Adrenal gland (tissue), 19 donors: ENCODE measurements at places on chromosomes 3 and 15. TPM values are rescaled to one million over a fixed set of nuclear protein-coding genes. Genes with fewer than 3 reads are reported as not detected.
A peak's percentile ranks its signal among the peaks of the same experiment; 100 is the strongest.

DNA sequence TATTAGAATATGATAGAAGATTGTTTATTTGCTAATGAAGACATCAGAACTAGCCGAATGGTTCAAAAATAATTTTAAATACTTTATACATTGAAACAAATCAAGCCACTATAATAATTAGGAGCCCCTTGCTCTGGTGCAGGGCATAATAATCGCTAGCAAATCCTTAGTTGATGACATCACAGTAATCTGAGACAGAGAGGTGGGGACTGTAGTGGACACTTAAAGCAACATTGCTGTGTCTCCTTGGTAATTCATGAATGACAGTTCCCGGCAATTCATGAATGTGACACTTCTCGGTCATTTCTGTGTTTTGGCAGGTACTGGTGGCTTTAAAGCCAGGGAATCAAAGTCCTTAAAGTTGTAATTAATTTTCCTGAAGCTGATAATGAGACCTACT is 114.3 kb downstream of the PPM1L start:
- no peak for DNase-seq

GRCh38 chr3:10994306-10994705 is 1.8 kb downstream of the SLC6A1 start:
- DNase-seq, result no peak

- DNase-seq, result no peak
These were observed 1.1 kb upstream of the C15orf62 start for GRCh38 chr15:40768521-40769273.

- DNase-seq, result no peak
These were observed 35.1 kb downstream of the SLMAP start for GRCh38 chr3:57791245-57791644.

- no peak for DNase-seq
These were observed 449.9 kb upstream of the GOLIM4 start for GRCh38 chr3:168545591-168545990.

GRCh38 chr3:26647078-26647477 is 24.5 kb downstream of the LRRC3B start:
- no peak for DNase-seq

DNA sequence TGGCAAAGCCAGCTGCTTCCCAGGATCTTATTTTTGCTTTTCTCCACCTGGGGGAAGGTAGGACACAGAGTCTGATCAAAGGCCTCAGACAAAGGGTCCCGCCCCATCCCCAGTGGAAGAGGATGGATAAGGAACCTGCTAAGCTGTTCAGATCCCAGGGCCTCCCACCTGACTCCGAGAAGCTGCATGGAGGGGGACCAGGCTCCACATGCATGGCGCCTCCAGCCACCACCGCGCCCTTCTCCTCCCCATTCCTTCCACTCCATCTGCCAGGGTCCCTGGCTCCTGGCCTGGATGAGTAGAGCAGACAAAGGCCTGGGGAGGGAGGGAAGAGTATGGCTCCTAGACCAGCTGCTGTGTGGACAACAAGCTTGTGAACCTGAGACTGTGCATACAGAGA is 20.0 kb upstream of the CRABP1 start:
- DNase-seq, result no peak

DNA sequence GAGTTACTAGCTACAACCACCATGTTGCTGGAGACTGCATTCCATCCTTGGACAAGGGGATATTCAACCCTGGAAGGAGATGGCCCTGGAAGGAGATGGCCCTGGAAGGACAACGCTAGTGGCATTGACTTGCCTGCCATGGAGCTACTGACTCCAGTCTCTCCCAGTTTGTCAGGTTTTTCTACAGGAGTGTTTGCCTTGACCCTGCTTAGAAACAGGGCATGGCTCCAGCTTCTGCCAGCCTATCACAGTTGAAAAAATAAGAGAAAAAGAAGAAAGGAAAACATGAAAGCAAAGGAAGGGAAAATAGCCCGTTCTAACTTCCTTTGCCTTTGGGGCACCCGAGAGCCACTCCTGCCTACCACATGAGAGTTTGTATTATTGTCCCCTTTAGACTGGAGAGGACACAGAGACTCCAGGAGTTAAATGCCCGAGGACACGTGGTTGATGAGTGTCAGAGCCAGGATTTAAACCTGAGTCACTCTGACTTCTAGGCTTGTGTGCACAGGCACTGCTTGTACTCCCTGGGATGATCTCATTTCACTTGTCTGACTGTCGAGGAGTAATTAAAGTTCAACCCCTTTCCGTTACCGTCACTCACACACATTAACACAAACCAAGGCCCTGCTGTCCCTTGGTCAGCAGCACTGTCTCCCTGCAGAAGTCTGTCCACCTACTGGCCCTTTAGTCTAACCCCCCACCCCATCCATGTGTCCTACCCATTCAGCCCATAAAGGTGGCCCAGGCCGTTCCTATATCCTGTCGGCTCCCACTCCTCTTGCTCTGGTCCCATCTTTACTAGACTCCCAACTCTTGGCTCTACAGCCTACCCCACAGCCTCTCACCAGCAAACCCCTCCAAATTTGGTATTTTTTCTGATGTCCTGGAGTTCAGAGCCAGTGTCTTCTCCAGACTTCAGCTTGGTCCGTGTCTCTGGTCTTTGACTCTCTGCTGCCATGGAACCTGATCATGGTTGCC is 46.1 kb downstream of the C2CD4A start:
- DNase-seq, result peak; percentile 83

DNA sequence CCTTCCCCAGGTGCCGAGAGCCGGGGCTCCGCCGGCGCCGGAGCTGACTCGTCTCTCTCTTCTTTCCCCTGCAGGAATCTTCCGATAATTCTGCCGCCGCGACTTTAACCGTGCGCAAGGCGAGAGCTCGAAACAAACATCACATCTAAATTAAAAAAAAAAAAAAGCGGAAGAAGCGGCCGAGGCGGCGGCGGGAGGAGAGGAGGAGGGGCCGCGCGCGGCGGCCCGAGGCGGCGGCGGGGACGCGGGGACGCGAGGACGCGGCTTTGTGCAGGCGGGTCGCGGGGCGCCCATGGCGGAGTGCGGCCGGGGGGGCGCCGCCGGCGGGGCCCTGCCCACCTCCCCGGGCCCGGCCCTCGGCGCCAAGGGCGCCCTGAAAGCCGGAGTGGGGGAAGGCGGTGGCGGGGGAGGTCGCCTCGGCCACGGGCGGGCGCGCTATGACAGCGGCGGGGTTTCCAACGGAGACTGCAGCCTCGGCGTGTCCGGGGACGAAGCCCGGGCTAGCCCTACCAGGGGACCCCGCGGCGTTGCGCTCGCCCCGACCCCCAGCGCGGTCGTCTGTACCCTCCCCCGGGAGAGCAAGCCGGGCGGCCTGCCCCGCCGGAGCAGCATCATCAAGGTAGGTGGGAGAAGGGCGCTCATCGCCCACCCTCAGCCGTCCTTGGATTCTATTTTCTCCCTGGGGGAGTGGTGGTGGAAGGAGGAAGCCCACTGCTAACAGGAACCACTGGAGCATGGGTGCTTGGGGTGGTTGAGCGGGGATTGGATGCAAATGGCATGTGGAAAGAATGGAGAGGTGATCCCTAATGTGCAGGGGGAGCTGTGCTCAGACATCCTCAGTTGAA is at the start of gene PLCL2:
Gene PLCL2 (plus strand): TSS at position 208 of the 845 bp plus-strand sequence. CDS start 85 bp downstream, at position 293.
- peak; percentile 52 for DNase-seq

DNA sequence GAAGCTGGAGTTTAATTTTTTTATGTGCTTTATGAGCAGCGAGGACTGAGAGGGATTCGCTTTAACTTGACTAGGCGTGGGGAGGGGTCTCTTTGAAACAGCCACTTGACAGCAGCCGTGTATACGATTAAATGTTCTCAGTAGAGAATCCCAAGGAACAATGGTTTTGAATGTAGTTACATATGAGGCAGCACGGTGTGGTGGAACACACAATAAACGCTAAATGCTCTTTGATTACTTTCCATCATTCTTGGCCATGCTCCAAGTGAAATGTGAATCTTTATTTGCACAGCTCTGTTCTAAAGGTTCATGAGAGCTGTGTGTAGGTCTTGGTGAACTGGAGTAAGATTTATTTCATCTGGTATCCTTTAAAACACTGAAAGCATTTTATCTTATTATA is 251.4 kb upstream of the TGFBR2 start:
- no peak for DNase-seq

DNA sequence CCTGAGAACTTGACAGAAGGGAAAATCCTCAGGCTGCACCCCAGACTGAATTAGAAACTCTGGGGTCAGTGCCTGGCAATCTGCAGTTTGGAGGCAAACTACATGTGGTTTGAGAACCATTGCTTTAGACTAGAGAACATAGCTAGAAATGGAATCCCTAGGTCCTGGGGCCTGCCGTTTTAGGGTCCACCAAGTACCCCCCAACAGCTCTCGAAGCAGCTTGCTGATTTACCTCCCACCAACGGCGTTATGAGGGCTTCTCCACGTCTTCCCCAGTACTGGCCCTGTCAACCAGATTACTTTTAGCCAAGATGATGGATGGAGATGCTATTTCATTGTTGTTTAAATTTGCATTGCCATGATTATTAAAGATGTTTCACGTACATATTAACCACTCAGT is 272.5 kb downstream of the XXYLT1 start:
- no peak for DNase-seq

DNA sequence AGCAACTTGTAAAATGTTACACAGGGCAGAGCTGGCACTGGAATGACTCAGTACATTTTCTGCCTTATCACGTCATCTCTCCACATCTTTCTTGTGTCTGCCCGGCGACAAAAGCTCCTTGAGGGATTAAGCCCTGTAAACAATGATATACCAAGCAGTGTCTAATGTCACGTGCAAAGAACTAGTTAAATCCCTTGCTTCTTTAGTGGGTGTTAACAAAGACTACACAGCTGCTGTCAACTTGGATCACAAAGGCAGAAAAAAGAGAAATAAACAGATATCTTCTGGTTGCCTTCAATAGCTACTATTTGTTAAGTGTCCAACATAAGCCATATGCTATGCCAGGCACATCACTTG is 48.1 kb upstream of the FRMD4B start:
- no peak for DNase-seq

GRCh38 chr3:126316031-126316461 is 41.2 kb downstream of the KLF15 start:
- DNase-seq, result no peak

GRCh38 chr3:153137626-153138025 is 24.4 kb upstream of the RAP2B start:
- DNase-seq, result no peak

DNA sequence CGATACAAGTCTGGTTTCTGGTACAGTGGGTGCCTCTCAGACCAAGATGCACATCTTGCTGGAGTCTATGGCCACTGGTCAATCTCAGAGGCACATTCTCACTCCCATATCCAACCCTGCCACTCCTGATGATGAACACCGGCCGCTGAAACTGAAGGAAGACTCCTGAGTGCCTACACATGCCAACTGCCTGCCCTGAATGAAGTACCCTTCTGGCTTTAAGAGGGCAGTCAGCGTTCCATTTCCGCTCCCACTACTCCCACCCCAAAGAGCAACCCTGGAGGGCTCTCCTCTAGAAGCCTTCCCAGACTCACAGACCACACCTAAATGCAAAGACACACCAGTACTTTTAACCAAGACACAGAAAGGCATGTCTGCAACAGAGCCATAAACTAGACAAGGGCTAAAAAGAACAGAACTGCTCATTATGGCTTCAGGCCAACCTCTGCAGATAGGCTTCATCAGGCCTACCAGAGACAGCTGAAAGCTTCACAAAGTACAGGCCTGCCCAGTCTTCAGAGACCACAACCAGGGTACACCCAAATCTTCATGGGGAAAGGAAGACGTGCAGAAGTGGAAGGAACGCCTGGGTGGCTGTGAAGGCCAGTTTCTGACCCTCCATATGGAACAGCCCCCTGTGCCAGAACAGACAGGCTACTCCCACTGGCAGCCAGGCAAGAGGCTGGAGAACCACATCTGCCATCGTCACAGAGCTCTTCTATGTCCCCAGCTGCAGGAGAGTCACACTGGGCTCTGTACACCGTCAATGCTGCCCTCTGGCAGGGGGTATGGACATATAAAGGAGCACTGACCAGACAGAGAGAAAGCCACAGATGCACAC is 14.3 kb downstream of the ANP32A start:
- DNase-seq, result no peak

- no peak for DNase-seq
These were observed 26.1 kb upstream of the TM4SF4 start for GRCh38 chr3:149448331-149448831.

HESX1 gene
- 1.5 TPM for polyA plus RNA-seq

TASOR gene
- polyA plus RNA-seq, result 22.3 TPM

SLC28A2 gene
- not detected for polyA plus RNA-seq

SAMD7 gene
- not detected for polyA plus RNA-seq

DUOXA2 gene
- polyA plus RNA-seq, result 0.11 TPM

MKRN2OS gene
- polyA plus RNA-seq, result not detected

SEMA3G gene
- 0.81 TPM for polyA plus RNA-seq
